ENCODE measurements at places on chromosomes 3 and 15.
A peak's percentile ranks its signal among the peaks of the same experiment; 100 is the strongest.

DNA sequence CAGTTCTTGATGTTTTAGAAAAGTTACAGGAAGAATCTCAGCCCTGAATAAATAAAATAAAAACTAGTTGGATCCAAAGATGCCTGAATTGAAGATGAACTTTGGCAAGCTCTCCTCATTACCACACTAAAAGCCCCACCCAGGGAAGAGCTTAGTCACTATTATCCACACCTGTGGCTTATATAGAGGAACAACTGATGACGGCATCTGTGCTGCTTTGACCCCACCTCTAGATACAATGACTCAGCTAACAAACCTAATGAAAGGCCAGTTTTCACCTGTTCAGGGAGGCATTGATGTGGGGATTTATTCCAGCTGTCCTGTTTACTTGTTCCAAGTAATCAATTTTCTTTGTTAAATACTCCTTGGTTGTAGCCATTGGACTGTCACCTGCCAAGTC lies 604.7 kb upstream of the EPHA6 start:
- no peak for DNase-seq

DNA sequence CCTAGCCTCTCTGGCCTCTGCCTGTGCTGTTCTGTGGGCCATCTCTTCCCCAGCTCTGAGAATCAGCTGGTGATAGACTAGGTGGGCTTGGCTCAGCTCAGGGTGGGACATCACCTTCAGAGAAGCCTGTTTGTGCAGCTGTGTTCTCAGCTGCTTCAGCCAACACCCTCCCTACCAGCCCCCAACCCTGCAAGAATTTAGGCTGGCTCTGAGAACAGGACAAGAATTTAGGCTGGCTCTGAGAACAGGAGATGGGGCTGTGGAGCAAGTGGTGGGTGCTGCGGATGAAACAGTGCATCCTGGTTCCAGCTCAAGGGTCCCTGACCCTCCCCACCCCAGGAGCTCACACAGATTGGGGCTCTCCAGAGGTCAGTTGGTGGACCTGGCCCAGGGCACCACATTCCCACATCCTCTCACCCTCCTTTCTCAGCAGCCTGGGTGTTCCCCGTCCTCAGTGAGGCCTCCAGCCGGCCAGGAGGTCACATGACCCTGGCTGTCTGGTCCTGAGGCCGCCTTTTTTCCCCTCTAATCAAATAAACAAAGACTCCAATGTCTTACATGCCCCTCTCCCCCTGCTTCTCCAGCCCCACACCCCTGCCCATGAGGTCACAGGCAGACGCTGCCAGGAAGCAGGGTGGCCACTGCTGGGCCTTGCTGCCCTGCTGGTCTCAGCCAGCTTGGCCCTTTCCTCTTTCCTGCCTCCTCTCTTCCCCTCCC lies 14.9 kb downstream of the PLEKHO2 start:
- no peak for DNase-seq

GRCh38 chr3:155303540-155304097 lies 10.1 kb upstream of the STRIT1 start:
- DNase-seq: no peak

GRCh38 chr3:38544926-38545325 lies 48.8 kb downstream of the EXOG start:
- DNase-seq: no peak

GRCh38 chr15:85792912-85793590 lies 1.7 kb downstream of the KLHL25 start:
- no peak for DNase-seq

GRCh38 chr3:14915636-14916222 lies 31.7 kb upstream of the NR2C2 start:
- no peak for DNase-seq

DNA sequence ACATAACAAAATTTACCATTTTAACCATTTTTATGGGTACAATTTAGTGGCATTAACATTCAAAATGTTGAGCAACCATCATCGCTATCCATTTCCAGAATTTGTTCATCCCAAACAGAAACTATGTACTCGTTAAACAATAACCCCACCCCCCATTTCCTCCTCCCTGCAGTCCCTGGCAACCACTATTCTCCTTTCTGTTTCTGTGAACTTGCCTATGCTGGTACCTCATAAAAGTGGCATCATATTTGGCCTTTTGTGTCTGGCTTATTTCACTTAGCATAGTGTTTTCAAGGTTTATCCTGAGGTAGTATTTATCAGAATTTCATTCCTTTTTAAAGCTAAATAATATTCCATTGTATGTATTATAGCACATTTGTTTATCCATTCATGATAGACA lies 32.4 kb downstream of the C3orf80 start:
- DNase-seq: no peak

GRCh38 chr3:11720304-11720898 lies 76.7 kb upstream of the VGLL4 start:
- peak; percentile 52 for DNase-seq

GRCh38 chr15:40047415-40048210 lies 8.6 kb upstream of the SRP14 start:
- DNase-seq: peak; percentile 66

DNA sequence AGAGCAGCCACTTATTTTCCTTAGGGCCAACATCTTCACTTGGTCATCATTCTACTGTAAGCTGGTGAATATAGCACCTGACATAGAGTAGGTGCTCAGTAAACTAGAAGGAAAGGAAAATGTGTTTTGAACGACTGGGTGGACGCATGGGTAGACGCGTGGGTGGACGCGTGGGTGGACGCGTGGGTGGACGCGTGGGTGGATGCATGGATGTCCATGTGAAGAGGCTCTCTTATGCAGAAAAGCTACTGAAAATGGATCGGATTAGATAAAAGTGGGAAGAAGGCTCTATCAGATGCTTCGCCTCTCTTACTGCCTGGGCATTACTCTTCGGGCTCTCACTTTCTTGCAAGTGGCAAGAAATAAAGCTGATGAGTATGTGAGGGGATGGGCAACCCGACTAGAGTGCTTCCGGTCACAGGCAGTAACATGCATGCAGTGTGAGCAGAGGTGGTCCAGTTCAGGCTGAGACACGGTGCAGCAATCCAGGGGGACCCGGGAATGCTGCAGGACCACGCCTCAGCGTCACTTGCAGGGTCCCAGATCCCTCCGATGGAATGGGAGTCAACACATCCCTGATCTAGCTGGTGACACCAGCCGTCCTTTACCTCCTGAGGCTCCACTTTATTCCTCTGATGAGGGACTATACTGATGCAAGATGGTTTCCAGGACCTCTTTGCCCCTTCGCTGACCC lies 138.0 kb upstream of the MEF2A start:
- peak; percentile 23 for DNase-seq

DNA sequence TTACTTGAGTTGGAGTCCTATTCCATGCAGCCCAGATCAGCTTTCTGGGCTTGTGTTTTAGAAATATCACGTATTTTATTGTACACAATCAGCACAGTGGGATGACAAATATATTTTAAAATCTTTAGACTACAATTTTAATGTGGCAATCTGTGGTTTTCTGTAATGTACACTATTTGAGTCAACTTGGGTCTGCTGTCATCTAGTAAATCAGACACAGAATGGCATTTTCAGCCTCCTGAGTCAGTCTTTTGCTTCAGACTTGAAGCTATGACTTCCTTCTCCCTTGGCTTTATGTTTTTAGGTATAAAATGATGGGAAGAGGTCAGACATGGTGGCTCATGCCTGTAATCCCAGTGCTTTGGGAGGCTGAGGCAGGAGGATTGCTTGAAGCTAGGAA lies 232.1 kb downstream of the NECTIN3 start:
- no peak for DNase-seq

DNA sequence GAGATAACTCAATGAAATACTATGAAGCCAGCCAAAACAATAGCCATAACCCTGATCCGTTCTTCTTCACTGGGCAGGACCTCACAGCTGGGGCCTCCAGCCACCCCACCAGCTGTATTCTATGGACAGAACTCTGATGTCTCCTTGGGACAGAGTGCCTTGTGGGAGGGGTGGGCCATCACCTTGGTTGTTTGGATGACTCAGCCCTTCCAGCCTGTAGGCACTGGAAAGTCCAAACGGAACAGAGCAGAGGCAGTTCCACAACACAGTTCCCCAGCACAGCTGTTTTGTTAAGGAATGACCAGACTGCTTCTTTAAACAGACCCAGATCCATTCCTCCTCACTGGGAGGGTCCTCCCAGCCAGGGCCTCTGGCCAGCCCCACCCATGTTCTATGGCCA lies 31.9 kb upstream of the ZBED2 start:
- no peak for DNase-seq

DNA sequence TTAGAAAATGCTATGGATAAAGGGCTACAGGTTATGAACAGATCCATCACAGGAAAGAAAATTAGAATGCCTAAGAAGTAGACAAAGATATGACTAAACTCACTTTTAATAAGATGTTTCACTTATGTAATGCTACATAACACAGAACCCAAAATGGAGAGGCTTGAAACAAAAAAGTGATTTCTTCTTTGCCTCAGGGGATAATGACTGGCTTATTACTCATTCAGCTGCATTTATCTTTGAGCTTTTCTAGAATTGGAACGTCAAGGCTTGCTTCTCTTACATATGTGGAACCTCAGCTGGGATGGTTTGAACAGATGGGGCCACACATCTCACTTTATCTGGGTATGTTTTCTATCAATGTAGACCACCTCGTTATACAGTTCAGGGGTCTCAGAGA lies 120.6 kb upstream of the EPHA3 start:
- no peak for DNase-seq

DNA sequence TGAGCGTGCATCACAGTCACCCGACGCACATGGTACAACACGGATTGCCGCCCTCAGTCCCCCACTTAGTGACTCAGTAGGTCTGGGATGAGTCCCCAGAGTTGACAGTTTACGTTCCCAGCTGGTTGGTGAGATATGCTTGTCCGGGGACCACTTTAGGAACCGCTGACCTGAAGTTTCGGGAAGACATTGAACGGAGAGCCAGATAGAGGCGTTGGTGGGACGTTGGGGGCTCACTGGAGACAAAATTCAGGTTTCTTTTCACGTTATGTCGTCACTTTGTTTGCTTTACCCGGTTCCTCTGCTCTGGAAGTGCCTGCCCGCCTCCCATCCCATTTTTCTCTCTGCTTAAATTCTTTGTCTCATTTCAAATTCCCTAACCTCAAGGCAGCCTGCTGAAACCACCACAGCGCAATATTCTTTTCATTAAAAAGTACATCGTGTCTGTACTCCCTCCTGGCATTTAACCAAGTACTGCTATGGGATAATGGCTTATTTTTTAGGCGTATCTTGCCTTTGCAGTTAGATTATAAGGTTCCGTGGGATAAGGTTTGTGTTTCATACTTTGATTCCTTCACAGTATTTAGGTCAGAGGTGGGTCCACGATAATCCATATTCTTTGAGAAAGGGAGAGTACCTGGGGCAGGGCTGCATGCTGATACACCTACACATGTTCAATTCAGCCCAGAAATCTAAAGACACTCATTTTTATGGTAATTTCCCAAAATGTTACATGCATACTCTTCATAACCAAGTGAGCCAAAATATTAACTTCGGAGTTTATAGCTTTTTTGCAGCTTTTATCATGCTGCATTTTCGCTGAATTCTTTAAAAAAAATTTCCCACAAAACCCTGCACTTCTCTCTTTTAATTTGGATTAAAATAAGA lies 921 bp downstream of the LMLN start:
- no peak for DNase-seq

DNA sequence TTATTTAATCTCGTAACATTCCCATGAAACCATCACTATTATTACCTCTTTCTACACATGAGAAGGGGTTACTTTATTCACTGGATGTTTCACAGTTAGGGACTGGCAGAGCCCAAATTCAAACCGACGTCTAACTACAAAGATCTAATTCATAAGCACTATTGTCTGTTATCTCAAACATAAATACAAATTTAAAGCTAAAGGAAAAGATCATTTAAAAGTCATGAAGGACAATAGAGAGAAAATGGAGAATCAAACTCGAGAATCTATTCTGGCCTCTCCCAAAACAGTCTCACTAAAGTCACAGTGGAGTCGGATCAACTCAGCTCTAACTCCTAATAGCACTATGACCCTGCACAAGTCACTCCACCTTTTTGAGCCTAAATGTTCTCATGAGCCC lies 287.7 kb downstream of the ZIC4 start:
- DNase-seq: no peak

DNA sequence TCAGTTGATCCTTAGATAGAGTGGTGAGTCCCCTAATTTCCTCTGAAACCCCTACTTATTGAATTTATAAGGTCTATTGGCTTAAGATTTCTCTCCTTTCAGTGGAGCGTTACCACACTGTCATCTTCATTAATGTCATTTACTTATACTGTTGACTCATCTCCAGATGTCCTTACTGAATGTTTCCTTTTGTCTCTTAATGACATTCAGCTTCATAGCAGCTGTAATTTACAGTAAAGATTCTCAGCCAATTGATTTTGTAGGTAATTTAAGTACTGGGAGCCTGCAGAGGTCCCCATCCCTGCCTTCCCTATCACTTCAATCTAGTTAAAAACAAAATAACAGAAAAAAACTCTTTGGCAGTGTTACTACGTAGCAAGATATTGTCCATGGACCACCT lies 18.8 kb downstream of the STX19 start:
- no peak for DNase-seq

DNA sequence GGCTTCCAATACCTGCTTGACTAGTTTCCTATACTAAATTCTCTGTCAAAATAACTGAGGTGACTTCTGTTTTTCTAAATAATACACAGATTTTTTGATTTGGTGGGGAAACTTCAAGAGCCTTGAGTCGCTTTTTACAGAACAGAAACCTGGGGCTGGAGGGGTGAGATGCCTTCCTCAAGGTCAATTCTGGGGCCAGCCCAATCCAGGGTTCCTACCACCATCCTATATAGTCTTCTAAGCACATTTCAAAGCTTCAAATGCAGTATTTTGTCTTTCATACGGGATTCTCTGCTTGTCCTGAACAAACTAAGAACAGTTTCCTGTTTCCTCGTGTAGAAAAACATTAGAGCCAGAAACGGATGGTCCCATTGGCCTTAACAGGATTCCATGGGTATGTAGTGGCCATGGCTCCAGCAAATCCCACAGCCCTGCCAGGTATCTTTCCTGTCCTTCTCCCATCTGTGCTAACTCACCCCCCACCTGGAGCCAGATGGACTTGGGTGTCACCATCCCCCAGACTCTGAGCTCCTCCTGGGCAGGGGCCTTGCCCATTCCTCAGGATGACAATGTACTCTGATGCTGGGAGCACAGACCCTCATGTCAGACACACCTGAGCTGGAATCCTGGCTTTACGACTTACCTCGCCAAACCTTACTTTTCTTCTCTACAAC lies 146.9 kb downstream of the KLF13 start:
- DNase-seq: peak; percentile 26

- no peak for DNase-seq
Measured at GRCh38 chr15:76330080-76330680, 6.4 kb upstream of the ISL2 start.

GRCh38 chr3:2958551-2958950 lies 151.6 kb downstream of the IL5RA start:
- no peak for DNase-seq

DNA sequence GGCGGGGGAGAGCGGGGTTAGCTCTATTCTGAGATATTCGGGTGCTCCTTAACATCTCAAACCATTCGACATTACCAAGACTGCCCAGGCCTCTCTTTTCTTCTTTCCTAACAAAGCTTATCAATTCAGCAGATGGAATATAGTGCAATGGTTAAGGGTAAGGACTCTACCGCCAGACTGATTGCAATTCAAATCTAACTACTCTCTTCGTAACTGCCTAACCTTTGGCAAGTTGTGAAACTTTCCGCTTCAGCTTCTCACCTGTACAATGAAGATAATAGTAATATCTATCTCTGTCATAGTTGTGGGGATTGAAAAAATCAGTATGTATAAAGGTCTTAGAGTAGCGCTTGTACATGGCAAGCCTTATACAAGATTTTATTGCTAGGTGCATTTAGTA lies 972 bp downstream of the UBA5 start:
- DNase-seq: no peak

GRCh38 chr3:142982038-142982773 lies 18.7 kb upstream of the PAQR9 start:
- no peak for DNase-seq
